ENCODE measurements at places on chromosomes 12 and 14.
A peak's percentile ranks its signal among the peaks of the same experiment; 100 is the strongest.

GRCh38 chr12:8644345-8645248 is 18.0 kb downstream of the MFAP5 start:
- DNase-seq, result no peak

GRCh38 chr14:72154645-72155378 is 222.6 kb downstream of the RGS6 start:
- no peak for DNase-seq

DNA sequence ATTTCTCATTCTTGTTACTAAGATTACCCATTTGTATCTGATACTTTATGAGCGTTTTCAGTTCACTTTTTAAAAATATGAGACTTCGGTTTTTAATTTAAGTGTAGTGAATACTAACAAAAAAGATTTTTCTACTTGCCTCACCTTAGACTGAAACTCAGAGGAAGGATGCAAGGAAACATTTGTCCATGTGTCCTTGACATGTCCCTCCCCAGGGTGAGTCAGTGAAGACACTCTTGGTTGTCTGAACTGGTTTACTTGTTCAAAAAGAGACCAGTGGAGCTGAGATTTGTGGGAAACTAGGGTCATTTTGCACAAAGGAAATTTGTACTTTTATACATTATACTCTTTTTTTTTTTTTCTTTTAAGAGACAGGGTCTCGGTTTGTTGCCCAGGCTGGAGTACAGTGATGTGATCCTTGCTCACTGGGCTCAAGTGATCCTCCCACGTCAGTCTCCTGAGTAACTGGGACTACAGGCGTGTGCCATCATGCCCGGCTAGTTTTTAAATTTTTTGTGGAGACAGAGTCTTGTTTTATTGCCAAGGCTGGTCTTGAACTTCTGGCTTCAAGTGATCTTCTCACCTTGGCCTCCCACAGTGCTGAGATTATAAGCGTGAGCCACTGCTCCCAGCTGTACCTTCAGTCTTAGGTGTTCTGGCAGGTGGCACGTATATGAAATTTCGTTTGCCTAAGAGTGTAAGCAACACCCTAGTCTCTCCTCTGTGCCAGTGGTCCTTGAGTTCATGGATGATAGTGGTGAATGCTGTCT is 56.7 kb downstream of the PPFIBP1 start:
- no peak for DNase-seq

DNA sequence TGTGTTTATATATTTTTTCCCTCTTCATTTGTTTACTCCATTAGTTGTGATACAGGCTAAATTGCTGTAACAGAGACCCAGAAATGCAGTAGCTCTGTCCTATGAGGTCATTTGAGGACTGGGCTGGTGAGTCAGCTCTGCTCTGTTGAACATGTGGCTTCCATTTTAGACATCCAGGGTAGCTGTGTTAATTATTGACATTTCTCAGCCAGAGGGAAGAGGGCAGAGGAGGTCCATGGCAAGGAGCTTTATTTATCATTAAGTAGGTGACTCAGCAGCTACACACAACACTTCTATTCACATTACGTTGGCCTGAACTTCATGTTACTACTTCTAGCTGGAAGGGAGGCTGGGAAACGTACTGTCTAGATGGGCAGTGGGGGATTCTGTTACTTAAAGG is 85.4 kb downstream of the PTCSC3 start:
- peak; percentile 15 for DNase-seq

- DNase-seq, result no peak
Measured at GRCh38 chr12:96404696-96405095, 4.5 kb upstream of the CDK17 start.
